ENCODE measurements at places on chromosomes 3 and 15.

GRCh38 chr3:181695661-181696491 lies 15.8 kb upstream of the SOX2 start:
- DNase-seq: no peak

DNA sequence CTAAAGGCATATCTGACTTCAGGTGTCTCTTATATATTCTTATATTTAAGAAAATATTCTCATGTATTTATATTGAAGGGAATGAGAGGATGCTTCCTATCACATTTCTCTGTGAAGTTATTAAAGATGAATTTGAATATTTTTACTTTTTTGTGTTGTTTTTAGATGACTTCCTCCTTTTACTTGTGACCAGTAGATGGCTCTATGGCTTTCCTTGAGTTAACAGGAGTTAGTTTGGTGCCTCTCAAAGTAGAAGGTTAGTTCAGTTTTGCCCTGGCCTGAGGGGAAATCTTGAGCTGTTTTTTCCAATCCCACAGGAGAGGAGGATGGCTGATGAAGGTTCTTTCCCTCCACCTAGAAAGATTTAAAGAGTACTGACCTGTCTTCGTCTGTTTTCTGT lies 80.7 kb downstream of the SQOR start:
- DNase-seq: no peak

- DNase-seq: peak; percentile 46
Measured at GRCh38 chr15:48052946-48053345, 67.8 kb upstream of the SLC24A5 start.

DNA sequence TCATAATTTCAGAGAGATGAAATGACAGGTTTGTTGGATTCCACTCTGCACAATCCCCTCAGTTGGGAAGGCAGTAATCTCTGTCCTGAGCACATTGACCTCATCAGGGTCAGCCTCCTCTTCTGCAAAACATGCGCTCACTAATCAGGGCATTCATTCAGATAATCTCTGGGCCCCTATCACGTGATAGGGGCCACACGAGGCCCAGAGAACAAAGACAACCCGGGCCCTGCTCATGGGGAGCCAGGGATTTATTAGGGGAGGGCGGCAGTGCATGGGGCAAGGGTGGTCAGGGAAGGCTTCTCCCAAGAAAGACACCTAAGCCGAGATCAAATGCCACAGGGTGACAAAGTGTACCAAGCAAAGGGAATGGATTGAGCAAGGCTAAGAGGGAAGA lies 1.1 kb downstream of the TCTA start:
- no peak for DNase-seq

DNA sequence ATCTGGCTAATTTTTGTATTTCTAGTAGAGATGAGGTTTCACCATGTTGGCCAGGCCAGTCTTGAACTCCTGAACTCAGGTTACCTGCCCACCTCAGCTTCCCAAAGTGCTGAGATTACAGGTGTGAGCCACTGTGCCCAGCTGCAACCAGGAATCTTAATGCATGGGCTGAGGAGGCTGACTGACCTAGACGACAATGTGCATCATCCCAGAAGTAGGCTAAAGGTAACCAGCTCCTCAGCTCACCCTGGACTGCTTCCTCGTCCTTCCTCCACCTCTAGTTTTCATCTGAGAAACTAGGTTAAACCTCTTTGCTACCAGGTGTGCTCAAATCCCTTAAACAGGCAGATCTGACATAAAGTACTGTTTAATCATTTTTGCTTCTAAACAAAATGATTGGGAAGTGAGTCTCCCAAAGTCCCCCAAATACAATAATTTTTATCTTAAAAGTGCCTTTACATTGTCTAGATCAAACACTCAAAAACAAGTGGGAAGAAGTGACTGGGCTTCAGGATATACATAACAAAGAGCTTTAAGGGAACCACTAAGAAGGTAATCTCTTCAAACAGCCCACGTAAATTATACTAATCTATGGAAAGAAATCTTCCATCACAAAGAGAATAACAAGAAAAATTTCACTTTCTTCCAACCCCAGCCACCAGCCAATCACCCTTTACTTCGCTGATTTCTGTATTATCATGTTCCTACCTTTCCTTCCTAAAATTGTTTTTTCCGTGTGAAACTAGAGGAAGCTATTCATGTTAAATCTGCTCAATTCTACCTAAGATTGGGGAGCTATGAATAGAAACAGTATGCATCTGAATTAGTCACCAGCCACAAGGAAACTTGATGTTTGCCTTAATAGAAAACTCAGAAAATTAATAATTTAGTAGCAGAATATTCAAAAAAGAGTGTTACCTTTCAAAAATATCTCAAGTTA lies 34.7 kb downstream of the IGF2BP2 start:
- no peak for DNase-seq

DNA sequence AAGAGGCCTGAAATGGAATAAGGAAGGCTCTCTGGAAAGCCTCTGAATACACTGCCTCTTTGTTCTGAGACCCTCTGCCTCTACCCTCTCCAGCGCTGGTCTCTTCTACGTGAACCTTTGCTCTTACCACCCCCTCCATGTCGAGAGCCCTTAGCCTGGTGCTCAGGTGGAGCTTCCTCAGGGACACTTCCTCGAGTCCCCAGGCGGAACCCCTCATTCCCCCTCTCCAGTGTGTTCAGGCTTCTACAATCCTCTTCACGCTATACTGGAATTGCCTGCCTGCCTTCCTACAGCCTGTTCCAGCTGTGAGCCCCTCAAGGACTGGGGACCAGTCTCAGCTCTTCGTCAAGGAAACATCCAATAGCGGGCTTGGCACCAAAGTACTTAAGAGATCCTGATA lies 7.4 kb downstream of the STIMATE start:
- no peak for DNase-seq

DNA sequence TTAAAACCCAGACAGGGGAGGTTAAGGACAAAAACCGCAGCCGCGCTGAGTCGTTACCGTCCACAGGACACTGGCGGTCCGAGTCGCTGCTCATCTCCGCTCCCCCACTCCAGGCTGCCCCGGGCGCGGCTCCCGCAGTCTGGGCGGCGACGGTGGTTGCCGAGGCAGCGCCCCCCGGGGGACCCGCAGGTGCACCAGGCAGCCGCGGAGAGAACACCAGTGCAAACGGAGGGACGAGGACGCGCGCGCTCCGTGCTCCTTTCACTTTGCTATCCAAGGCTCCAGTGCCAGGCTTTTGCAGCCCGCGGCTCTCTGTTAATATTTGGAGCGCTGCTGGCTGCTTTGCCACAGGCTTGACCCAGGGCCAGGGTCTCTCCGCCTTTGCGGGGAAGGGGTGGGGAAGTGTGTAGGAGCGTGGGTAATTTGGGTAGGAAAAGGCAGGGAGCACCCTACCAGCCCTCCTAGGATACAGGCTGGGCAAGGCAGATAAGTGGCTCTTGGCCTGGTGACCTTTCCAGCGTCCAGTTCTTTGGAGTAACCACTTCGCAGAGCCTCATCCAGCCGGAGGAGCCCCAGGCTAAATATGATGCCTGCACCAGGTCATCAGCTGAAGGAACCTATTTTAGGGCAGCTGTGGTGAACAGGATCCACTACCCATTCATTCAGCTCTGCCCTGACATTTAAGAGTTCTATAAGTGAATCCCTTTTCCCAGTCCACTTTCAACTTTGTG lies at the start of gene GADL1:
GADL1 (minus strand) TSS at position 141 of the 731 bp plus-strand sequence; CDS start at position 94, 47 bp downstream.
- DNase-seq: peak; percentile 13

DNA sequence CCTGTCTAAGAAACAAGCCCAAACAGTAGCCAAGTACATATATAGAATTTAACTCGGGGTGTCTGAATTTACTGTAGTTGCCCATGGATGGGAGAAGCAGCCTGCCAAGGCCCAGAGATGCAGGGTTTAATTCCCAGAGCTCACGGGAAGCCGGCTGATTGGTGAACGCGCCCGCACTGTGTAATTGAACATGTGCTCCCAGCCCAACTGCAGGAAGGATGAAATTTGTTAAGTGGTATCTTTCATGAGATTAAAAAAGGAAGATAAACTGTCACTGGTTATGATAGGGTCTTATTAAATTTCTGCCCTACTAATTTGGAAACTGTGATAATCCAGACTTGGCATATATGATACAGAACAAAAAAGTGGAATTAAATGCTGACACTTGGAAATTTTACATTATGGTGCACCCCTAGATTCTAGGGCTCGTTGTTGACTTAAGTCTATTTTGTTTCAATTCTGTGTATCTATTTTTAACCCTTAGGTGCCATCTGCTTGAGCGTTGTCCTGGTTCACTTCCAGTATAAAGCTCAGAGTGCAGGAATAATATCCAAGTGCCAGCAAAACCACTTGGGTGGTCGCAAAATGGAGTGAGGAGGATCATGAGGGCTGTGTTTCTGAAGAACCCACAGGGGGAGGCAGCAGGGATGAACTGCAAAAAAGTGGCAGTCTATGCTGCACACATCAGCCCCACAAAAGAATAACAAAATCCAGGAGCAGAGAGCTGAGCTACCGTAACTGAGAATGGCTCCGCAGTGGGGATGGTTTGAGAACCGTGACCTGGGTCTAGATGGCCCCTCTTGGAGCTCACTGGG lies 13.8 kb upstream of the TMC3 start:
- DNase-seq: no peak

DNA sequence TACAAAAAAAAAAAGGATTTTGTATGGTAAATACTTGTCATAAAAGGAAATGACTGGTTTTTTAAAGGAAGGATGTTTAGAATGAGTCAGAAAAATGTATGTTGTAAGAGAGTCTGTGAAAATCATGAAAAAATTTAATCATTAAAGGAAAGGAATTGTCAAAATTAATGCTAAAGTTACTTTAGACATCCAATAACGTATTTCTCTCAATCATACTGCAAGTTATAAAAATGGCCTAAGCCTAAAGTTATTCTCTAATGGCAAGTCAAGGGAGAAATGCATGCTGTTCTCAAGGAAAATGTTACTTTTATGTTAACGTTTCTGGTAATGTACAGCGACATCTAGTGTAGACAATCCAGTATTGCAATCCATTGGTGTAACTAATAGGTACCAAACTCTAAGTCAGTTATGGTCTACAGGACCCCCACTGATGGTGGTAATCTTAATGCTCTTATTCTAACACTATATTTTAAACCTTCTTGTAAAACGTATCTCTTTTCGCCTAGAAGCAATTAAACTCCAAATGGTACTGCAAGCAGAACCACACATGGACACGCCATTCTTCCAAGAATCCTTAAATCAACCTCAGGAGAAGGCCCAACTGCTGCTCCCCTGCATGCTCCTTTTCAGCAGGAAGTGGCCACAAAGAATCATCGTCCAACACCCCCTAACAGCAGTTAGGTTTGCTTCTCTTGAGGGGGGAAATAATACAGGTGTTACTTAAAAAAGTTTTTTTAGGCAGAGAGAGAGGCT lies 35.2 kb downstream of the NCEH1 start:
- DNase-seq: peak; percentile 53

GRCh38 chr15:38441130-38441519 lies 12.8 kb upstream of the FAM98B start:
- no peak for DNase-seq

DNA sequence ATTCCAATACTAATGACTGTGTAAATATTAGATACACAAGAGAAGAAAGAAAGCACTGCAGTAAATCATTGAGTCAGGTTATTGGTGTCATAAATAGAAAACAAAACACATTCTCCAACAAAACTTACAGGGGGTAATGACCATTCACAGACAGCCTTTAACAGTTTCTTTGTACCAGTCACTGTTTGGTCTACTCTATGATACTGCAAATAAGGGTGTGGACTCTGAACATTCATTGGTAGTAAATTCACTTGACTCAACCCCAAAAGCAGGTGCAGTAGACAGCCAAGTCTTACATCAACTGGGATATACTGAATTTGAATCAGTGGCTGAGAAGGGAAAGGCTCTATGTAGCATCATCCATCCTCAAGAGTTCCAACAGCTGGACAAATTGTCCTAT lies 463.5 kb downstream of the FOXP1 start:
- no peak for DNase-seq

DNA sequence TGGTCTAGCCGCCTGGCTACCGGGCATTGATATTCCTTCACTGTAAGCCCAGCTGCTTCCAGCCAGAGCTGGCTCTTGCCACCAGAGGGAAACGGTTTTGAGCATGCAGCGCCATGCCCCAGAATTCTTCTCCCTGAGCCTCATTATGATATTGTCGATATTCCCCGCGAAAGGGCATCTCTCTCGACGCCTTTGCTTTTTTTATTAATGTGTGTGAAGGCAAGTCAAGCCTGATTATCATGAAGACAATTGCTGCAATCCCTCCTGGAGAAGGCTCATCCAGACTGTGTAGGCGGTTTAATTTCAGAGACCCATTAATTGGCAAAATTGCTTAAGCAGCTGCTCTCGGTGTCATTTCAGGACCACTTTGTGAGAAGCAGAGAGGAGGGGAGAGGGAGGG lies 321.2 kb upstream of the TLE3 start:
- DNase-seq: no peak

- DNase-seq: no peak
Measured at GRCh38 chr15:42152196-42152920, 4.1 kb downstream of the PLA2G4F start.

DNA sequence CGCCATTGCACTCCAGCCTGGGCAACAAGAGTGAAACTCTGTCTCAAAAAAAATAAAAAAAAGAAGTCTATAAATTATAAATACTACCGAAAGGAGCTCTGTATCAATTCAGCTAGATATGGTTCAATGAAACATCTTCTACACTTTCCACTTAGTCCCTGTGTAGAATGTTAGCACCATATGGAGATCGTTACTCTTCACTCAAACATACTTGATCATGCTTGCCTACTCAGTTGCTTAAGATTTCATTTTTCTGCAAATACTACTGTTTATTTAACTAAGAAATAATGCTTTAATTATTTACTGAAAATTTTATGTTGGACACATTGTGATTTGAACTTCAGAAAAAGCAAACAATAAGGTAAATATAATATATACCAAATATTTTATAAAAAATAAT lies 17.1 kb upstream of the NANOGP8 start:
- no peak for DNase-seq

- DNase-seq: peak; percentile 42
Measured at GRCh38 chr3:134353831-134354611, 20.2 kb downstream of the AMOTL2 start.

DNA sequence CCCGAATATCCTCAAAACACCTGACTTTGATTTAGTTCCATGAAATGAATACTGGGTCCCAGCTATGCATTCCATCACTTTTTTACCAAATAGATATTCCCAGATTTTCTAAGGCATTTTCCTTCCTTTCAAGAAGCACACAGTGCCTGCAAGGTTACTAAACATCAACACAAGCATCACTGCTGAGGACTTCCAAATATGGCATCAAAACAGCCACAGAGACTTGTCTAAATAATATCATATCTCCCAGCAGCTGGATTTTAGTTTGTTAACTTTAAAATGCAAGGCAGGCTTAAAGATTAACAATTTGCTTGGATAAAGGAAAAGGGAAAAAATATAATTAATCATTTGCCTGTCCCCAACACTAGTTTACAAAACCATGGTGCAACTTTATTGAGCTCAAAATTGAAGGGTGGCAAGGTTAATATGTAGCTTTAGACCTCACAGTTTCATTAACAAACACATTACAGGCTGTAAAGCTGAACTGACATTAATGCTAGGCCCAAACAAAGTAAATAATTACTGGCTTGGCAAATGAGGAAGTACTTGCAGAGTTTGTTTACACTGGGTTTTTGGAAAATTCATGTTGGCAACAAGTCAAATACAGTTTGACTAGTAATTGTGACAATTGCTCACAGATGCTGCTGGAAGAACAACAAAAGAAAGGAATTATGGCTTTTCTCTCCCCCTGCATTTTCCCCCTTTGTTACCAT lies 401.7 kb upstream of the CDIN1 start:
- no peak for DNase-seq

GRCh38 chr15:80769829-80770705 lies 9.1 kb upstream of the CEMIP start:
- no peak for DNase-seq

GRCh38 chr3:71127052-71127831 lies 456.3 kb downstream of the FOXP1 start:
- peak; percentile 21 for DNase-seq

- DNase-seq: no peak
Measured at GRCh38 chr15:22944651-22945050, 35.5 kb downstream of the CYFIP1 start.

All from A172 (cell line).